Activated CD4-positive, alpha-beta T cell treated with anti-CD3 and anti-CD28 coated beads, Interleukin-10, Interleukin-2, amounts not matched to agents 100 ng/mL and 50 ng/mL, durations not matched to agents 16 hours and 8 hours (primary cell): ENCODE measurements at places on chromosomes 2 and 18.

DNA sequence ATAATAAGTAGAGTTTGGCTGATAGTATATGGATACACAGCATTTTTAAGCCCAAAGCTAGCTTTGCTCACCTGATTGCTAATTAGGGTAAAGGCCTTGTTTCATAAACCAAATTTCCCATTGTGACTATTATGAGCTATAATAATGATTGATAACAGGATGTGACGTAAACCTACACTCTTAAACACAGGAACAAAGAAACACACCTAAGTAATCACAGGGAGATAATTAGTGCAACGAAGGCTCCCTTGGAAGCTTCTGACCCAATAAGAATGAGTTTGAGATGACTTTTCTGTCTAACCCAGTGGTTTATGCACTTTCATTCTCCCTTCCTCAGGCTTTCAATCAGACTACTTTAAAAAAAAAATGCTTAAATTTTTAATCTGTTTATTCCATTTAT, 683.2 kb downstream of the SATB2 start:
- no peak for DNase-seq

DNA sequence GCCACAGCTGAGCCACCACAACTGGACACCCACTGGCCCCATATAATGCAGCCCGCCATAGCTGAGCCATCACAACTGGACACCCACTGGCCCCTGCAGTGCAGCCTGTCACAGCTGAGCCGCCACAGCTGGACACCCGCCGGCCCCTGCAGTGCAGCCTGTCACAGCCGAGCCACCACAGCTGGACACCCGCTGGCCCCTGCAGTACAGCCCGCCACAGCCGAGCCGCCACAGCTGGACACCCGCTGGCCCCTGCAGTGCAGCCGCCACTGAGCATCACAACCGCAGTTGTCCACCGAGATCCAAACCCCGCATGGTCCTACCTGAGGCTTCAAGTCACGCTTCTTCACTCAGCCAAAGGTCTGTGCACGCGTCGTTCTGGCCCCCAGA, 134.2 kb downstream of the PXDN start:
- DNase-seq, result no peak

GRCh38 chr18:8050616-8051329, 483.7 kb downstream of the PTPRM start:
- no peak for DNase-seq

GRCh38 chr2:86358957-86359356, 21.5 kb upstream of the REEP1 start:
- no peak for DNase-seq

DNA sequence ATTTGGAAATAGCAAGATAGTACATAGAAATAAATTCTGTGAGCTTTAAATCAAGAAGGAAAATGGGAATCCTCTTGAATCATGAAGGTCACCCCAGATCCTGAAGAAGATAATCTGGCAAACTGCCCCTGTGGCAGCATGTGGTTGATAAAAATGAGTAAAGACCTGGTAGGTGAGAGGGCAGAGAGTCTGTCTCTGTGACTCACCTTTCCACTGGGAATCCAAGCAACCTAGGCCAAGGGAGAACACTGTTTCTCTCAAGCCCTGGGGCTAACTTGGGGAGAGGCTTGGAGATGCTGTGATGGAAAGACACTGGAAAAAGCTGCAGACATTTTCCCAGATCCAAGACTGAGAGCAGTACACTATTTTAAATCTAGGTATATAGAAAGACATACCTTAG, 185.8 kb upstream of the CNTNAP5 start:
- no peak for DNase-seq

- no peak for DNase-seq
Observed at GRCh38 chr2:29482348-29482747, 367.1 kb downstream of the CLIP4 start.

DNA sequence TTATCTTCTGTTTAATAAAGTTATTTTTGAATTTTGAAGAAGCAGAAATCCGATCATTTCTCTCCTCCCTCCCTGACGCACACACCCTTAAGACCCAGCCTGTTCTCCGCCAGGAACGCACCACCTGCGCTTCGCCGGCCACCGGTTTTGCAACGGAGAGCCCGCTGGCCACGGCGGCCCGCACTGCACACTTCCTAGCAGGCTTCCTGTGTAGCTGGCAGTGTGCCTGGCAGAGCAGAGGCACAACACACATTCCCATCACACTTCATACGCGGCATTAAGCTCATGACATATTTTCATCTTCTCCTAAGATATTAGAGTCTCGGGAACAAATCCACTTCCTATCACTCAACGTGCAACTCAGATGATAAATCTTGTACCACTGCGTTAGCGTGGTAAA, 148.0 kb downstream of the HDAC4 start:
- DNase-seq, result no peak

DNA sequence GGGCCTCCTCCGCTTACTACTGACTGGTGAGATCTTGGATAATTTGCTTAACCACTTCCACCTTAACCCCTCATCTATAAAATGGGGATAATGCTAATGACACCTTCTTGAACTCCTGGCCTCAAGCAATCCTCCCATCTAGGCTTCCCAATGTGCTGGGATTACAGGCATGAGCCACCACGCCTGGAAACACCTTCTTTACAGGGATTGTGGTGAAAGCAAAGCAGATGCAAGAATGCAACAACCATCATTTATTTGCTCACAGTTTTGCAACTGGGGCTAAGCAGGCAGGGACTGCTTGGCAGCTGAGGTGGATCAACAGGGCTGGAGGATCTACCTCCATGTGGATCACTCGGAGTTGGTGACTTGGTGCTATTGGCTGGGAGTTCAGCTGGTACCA, 76.2 kb upstream of the ZNF532 start:
- DNase-seq, result no peak

DNA sequence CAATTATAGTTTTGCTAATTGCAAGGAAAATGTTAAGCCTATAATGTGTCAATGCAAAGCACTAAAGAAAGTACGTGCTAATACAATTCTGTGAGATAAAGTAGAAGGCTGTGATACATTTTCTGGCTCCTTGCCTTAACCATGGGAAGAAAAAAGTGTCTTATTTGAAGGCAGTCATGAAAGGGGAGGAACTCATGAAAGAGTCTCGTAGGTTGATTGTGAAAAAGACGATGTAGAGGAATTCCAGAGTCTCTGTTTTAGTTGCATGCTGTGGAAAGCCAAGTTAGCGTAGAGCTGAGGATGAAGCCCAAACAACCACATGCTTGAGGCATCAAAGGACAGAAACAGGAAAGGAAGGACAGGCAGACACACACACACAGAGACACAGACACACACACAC, 214.1 kb downstream of the MEIS1 start:
- DNase-seq, result no peak
